ENCODE measurements at places on chromosomes 7 and 10.

DNA sequence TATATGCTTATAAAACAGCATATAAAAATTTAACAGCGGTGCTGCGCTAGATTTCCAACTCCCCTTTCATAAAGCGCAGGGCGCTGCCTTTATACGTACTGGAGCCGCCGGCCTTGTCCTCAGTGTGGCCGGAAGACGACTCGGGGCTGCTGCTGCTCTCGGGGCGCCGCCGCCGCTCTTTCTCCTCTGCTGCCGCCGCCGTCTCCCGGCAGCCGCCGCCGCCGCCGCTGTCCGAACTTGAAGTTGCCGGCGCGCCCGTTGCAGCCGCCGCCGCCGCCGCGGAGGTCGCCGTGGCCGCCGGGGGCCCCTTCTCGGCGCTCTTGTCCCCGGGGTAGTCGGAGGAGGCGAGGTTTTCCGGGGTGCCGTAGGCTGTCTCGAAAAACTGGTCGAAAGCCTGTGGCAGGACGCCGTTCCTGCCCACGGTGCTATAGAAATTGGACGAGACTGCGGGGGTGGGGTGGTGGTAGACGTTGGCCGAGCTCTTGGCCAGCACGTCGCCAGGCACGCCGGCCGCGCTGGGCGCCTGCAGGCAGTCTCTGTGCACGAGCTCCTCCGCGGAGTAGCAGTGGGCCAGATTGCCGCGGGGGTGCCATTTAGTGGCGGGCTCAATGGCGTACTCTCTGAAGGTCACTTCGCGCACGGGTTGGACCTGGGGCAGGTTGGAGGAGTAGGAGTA lies 557 bp downstream of the HOXA11 start:
- peak; percentile 47 for DNase-seq

- DNase-seq = no peak
Observed at GRCh38 chr7:138431517-138431916, 28.5 kb upstream of the TRIM24 start.

DNA sequence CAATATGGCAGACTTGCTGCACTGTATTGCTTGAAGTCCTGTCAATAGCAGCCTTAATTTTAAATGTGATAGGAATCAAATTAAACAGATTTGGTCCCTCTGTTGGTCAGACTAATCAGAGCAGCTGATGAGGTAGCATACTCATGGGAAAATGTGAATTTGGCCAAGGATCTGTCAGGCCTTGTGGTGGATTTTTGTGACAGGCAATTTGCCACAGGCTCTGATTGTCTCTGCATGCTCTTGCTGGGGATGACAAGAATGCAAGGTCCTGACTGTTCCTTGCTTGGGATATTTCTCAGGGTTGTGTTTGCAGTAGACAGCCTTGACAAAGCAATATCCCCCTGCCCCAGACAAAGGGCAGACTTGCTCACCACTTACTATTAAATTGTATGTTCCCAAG lies 41.5 kb upstream of the GARS1 start:
- DNase-seq = no peak

GRCh38 chr10:97083228-97083829 lies 102.4 kb downstream of the SLIT1 start:
- no peak for DNase-seq

GRCh38 chr7:105278973-105279687 lies 109.6 kb downstream of the SRPK2 start:
- no peak for DNase-seq

DNA sequence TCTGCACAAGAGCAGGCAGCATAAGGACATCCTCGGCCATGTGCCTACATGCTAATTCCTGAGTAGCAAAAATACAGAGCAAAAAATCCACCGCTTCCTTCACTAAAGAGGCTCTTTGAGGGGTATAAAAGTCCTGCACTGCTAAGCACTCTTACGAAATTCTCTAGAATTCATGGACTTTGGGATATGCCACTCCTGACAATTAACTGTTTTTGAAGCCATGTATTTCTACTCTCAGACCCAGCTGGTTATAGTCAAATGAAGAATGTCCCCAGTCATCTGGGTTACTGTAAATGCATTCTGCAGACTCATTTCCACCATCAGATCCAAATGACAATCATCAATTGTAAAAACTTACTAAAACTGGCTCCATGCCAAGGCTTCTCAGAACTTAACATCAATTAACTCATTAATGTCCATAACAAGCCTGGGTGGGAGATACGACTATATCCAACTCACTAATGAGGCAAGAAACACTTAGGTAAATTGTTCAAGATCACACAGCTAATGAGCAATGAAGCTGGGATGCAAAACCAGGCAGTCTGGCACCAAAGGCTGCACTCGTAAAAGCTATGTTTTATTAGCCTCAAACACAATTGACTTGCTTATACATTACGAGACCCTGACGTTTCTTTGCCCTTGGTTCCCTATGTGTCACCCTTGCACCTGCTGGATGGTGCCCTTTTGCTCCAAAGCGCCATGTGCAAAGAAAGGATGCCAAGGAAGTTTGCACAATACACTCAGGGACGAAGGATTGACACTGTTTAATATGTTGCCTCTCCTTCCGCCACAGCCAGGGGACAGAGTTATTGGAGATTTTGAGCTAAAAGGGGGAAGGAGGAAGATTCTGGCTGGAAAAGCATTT lies 250.4 kb downstream of the ELMO1 start:
- no peak for DNase-seq

DNA sequence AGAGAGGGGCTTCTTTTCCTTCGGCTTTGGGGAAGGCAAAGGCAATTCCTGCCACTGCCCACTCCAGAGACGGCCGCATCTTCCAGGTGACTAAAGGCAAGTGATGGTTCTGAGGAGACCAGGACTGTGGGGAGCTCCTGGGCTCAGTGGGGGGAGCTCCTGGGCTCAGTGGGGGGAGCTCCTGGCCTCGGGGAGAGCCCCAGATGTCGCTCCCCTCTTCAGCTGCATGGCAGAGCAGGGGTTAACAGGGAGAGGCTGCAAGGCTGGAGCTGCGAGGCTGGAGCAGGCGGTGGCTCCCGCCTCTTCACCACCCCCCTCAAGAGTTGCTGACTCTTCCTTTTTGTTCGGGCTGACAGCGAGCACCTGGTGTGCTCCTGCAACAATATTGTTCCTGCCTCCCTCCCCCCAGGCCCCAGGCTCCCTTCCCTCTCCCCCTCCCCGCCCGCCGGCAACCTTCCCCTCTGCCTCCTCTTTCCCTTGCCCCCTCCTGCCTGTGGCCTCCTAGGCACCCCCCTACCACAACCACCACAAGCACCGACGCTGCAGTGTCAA lies 56.3 kb upstream of the LBX1 start:
- DNase-seq = peak; percentile 56

GRCh38 chr10:21737106-21737505 lies 203.1 kb downstream of the MLLT10 start:
- DNase-seq = no peak

DNA sequence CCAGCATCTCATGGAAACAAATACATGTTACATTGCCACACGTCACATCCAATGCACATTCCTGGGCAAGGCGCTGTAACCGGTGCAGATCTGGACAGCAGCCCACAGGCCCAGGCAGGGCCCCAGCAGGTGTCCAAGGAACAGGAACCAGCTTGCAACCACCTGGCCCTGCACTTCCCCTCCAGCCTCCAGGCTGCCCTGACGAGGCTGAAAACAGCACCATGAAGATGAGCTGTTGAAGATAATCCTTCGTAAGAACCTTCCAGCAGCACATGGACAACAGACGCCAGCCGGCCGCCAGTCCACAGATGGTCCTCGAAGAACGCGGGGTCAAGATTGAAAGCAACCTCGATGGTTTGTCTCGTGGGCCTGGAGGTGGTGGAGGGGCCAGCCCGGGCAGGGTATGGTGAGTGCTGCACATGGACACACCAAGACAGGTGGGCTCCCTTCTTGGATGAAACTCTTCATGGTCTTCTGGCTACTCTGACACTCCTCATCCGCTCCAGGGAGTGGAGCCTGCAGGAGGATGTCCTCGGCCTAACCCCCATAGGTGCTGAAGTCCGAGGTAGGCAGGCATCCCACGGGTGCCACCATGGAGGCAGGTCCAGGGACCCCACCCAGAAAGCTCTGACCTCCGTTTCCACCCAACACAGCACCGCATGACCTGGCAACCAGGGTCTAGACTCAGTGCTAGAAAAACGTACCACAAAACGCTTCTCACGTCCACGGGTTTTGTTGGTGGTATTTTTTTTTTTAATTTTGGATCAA lies 22.9 kb downstream of the PDGFA start:
- no peak for DNase-seq

DNA sequence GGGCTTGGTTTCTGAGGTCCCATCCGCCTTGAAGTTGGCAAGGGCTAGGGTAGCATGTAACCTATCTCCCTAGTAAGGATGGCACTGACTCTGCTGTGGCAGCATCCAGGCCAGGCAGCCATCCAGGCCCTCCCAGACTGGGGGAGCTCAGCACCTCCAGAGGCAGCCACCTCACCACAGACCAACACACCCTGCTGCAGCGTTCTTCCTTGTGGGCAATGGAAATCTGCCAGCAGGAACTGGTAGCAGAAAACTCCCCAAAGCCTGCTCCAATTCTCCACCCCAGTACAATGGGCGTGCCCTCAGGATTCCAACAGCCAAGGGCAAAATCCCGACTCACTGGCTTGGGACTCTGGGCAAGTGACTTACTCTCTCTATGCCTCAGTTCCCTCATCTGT lies 27.5 kb downstream of the DLG5 start:
- DNase-seq = no peak

DNA sequence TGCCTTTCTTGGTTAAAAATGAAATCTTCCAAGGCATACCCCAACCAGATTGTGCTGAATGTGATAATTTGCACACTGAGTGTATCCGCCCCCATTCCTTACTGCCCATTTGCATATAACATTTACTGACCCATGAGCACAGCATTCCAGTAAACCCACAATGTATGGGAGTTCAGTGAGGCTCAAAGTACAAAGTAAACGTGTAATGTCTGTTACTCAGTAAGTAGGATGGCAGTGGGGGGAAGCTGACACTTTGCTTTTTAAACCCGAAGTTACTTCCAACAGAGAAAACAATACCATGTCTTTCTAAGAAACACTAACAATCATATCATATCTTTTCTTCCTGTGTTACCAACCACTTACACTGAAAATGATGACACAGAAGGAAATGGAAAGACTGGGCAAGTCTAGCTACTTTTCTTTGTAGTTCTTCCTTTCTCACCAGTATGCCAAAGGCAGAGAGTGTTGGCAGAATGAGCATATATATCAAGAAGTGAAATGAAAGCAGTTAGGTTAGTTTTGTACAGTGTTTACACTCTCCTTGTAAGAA lies 27.1 kb upstream of the SOSTDC1 start:
- no peak for DNase-seq

DNA sequence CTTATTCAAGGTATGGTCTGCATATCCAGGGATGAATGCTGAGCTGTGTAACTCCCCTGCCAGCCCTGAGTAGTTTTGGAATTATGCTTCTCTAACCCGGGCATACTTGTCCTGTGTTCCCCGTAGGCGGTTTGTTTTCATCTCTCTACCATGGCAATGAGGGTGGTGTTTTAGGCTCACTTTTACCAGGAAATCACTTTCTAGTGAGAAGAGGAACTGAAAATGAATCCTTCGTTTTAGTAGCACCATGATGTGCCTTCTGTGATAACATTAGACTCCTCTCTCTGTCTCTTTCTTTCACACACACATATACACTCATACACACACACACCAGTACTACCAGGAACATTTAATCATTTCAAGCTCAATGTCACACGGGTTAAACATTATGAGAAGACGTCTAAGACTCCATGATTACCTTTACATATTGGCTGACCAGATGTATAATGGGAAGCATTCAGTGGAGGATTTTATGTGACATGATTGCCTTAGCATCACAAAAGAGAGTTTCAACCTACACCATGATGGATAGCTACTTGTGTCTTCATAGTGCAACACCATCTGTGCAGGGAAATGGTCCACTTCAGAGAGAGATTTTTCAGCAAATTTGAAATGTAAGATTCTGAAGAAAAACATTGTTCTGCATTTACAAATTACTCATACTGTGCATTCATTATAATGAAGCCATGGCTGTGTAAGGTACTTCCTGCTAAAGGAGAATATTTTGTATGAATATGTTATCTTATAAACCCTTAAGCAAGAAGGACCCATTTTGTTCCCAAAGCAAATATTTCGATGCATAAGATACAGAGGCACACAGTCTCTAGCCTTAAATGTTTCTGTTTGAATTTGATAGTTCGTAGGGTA lies 31.0 kb upstream of the PFKP start:
- no peak for DNase-seq

- DNase-seq = no peak
Observed at GRCh38 chr7:123755338-123755737, 6.5 kb upstream of the WASL start.
